ENCODE measurements at places on chromosomes 3 and 15.
A peak's percentile ranks its signal among the peaks of the same experiment; 100 is the strongest.

- no peak for DNase-seq
Observed at GRCh38 chr3:163935411-163935810, 1142.9 kb downstream of the SI start.

GRCh38 chr3:53724566-53724965, 121.7 kb downstream of the CHDH start:
- no peak for DNase-seq

DNA sequence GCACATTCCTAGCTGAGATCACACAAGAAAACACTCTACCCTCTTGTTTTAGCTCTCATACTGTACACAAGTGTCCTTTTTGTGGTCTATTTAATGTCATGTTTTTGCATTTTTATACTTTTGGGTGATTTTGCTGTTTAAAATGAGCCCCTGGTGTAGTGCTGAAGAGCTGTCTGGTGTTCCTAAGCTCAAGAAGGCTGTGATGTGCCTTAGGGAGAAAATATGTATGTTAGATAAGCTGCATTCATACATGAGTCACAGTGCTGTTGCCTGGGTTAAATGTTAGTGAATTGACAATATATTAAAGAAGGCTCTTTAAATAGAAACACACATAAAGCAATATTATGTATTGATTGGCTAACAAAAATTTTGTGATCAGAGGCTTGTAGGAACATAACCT, 387.4 kb upstream of the C2CD4B start:
- no peak for DNase-seq

GRCh38 chr3:28244491-28244890, 3.1 kb downstream of the CMC1 start:
- DNase-seq, result no peak

- no peak for DNase-seq
Observed at GRCh38 chr15:40043927-40044716, 5.1 kb upstream of the SRP14 start.

DNA sequence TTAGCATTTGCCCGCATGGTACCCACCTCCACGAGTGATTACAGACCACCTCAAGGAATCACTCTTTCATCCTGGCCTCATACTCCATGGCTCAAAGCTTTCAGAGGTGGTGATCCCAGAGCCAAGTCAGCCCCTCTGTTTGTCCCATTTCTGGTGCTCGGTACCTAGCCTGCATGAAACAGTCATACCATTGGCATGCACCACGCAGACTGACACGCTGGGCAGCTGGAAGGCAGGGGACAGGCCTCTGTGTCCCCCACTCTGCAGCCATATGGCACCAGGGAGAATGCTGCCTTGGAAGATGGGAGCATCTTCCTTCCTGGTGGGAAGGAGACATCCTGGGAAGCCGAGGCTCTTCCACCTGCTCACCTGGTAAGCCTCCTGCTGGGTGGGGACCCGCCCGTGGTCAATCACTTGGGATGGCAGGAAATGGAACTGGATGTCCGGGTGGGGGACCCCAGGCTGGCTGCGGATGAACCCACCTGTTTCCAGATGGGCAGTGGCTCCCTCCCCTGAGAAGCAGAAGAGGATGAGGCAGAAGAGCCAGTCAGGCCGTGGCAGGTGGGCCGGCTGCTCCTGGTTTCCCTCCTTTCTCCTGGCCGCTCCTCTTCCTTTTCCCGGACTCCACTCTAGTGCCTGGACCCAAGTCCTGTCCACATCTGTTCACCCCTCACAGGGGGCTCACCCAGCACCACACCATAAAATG, 26.9 kb downstream of the CHDH start:
- no peak for DNase-seq

DNA sequence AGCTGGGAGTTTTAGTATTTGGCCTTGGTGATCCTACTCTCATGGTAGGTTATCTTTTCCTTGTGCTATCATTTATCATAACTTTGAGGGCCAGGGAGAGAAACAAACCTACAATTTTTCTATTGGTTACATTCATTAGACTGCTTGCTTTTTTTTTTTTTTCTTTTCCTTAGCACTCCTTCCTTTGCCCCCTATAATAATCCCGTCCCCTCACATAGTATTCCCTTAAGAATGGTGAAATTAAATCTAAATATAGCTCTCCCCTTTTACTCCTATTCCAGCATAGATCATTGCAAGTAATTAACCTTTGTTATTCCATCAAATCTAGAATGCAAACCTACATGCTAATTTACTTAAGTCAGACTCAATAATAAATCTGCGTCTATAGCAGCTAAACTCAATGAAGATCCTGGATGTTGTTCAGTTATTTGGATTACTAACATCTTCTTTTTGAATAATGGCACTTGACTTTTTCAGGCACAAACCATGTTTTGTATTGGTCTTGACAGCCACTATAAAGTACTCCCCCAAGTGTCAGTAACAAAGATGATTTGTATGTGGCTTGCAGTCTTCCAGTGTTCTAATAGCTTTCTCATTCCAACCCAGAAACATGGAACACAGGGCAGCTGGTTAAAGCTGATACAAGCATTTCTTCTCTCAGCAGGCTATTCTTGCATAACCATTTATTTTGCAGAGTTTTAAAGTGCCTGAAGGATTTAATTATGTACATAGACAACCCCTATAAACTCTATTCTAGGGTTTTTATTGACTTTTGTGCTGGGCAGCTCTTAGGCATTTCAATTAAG, 420.6 kb downstream of the MECOM start:
- no peak for DNase-seq

- no peak for DNase-seq
Observed at GRCh38 chr3:31008994-31009393, 114.5 kb upstream of the GADL1 start.

GRCh38 chr3:12287727-12288181, 1.1 kb upstream of the PPARG start:
- peak; percentile 23 for DNase-seq

GRCh38 chr3:195104340-195104739, 166.6 kb downstream of the XXYLT1 start:
- DNase-seq, result no peak

GRCh38 chr15:75314552-75315290, 21.1 kb upstream of the COMMD4 start:
- DNase-seq, result no peak

DNA sequence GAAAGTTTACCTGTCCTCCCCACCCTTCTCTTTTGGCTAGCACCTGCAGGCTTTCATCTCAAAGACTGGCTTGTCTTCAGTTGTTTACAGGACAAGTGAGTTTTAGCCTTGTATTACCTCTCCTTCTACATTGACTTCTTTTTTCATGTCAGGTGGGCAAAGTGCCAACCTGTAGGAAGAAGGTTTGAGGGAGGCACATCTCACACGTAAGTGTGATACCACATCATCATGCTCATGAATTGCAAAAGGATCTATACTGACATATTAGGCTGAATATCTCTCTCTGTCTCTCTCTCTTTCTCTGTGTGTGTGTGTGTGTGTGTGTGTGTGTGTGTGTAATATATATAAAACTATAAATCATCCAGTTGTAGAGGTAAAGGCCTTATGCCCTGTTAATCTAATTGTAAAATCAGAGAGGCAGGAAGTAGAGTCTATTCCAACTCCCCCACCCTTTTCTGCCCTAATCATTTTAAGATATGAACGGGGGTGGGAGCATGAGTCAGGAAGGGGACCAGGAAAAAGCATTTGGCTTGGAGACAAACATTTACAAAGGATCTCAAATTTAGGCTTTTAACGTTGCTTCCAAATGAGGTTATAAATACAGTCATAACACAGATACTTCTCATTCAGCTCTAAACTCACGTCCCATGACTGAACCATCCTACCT, 107.0 kb upstream of the PFN2 start:
- no peak for DNase-seq

DNA sequence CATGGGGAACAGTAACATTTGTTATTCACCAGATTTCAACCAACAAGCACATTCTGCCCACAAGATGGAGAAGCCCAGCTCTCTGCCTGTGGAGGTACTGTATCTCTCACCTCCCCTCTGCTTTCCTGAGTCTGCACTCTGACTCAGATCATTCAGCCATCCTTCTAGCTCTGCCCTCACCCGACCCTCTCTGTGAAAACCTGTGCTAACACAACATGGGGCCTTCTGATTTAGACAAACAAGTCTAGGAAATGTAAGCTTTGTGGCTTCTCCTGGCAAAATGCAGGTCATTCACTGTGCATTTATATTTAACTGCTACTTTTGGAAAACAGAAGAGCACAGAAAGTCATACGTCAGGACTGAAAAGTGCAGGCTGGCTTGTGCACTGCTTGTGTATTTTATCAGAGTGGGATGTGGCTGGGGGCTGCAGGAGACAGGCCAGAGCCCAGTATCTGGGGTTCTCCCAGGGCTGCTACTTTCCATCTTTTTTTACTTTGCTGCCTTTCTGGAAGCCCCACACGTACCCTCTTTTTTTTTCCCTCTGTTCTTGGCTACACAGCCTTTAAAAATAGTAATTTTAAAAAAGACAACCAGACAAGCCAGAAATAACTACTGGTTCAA, 50.8 kb downstream of the SUSD5 start:
- no peak for DNase-seq

GRCh38 chr3:146044046-146044445, 116.9 kb downstream of the PLOD2 start:
- no peak for DNase-seq

DNA sequence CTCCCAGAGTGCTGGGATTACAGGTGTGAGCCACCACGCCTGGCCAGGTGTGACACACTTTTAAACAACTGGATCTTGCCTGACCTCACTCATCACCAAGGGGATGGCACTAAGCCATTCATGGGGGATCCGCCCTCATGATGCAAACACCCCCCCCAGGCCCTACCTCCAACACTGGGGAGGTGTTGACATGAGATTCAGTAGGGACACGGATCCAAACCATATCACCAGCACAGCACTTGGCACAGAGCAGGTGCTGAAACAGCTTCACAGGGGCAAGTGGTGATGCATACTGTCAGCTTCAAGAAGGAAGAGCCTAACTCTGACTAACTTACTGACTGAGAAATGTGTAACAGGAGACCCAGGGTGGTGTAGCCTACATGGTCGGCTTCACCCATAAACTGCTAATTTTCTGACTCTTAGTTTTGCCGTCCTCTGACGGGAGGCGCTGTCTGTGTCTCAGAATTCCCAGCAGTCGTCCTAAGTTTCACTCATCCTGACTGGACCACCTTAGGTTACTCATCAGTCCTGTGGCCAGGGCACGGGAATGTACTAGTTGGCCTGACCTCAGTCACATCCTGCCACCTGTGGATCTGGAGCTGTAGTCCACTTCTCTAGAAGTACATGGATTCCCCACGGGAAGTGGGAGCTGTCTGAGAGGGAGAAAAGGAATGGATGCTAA, 81.9 kb upstream of the PLXNA1 start:
- no peak for DNase-seq

DNA sequence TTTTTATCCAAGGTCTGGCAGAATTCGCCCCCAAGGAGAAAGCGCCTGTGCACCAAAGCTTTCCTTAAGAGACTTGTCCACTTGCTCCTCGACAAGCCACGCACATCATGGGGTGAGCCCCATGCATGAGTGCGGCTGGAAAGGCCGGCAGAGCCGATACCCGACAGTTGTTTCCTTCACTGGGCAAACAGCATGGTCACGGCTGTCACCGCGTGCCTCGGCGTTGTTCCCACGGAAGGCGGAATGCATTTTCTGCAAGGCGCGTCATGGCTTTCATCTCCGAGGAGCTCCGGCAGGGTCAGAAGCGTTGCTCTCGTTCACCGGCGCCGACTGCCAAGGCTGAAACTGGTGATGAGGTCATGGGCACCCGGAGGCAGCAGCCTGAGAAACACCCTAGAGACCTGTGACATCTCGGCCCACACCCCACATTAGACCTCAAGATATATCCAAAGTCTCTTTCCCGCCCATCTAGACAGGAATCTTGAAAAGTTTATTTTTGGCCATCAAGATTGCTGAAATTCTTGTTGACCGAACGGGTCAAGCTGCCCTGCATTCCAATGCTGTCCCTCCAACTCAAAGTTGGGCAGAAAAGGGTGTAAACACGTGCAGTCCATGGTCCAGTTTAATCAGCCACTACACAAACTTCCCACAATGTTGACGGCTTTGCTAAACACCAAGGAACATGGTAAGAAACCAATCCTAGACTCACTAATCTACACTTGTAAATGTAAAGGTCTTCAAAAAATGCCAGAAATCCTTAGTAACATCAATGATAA, 604 bp upstream of the TJP1 start:
- no peak for DNase-seq

DNA sequence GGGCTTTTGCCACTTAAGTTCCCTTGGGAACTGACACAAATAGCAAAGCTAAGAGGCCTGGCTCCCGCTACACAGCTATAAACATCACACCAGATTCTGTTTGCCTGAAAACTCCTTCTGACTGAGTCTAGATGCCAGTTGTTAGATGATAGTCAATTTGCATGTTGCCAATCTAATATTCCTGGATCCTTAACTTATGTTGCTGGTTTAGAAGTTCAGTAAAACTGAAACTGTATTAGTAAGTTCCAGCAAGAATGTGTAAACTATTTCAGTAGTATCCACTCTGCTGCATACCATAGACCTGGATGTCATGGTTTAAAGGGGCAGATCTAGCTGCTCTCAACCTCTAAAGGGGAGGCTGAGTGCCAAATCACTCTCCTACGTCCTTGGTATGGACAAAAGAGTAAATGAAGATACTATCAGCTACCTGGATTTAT, 27.1 kb upstream of the LACTB start:
- no peak for DNase-seq
